ENCODE measurements at places on chromosomes 13 and 19.

DNA sequence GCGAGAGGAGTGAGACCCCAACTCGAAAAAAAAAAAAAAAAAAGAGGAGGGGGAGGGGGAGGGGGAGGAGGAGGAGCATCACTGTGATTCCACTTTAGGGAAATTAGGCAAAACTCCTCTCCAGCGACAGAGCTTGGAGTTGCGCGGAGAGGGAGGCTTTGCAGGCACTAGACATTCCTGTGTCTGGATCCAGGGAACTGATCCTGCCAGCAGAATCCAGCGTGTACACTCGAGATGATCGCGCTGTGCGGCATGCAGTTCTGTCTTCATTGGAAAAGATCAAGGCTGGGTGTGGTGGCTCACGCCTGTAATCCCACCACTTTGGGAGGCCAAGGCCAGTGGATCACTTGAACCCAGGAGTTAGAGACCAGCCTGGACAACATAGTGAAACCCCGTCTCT, 29.6 kb upstream of the KLF2 start:
- DNase-seq = no peak

- no peak for DNase-seq
Measured at GRCh38 chr13:47903836-47904235, 97.2 kb downstream of the SUCLA2 start.

- DNase-seq = no peak
Measured at GRCh38 chr13:32587811-32588170, 1.5 kb downstream of the PDS5B start.

GRCh38 chr13:92143766-92144165, 745.3 kb downstream of the GPC5 start:
- DNase-seq = no peak

DNA sequence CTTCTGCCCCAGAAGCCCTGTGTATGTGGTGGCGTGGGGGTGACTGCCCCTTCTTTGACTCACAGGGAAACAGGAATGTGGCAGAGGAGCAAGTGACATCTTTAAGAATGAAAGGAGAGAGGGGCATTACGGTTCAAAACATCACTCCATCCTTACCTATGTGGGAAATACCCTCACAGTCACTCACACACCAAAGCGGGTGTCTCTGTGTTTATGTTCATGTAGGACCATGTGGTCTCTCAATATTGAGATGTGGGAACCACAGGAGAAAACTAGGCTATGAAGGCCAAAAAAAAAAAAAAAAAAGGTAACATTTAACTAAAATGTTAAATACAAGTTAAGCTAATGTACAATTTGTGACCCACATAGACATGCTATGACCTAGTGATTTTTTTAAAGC, 153.6 kb upstream of the GPR12 start:
- no peak for DNase-seq

DNA sequence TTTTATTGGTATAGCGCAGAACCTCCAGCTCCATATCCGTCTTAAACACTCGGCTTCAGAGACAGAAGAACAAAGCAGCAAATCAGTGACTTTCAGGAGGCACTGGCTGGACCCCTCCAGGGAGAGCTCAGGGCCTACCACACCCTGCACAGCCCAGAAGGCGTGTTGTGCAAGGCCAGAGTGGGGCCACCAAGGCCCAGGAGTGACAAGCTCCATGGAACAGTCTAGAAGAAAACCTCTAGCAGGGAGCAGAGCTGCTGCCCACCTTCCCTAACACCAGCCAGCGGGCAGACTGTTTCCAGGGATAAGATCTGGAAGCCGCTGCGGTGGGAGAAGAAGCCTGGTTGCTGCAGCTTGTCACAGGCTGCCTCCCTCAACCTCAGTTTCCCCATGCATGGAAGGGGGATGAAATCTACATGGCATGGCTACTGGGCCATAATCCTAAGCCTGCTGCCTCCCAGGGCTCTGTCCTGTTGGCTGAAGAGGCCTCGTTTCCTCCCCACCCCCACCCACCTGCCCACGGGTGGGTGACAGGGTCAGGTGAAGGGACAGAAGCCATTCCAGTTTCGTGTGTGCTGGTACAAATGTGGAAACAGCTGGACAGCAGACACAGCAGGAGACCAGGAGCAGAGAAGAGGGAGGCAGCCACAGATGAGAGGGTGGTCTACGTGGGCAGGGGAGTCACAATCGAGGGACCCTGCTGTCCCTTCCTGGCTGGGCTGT, 57.4 kb downstream of the PEPD start:
- no peak for DNase-seq

DNA sequence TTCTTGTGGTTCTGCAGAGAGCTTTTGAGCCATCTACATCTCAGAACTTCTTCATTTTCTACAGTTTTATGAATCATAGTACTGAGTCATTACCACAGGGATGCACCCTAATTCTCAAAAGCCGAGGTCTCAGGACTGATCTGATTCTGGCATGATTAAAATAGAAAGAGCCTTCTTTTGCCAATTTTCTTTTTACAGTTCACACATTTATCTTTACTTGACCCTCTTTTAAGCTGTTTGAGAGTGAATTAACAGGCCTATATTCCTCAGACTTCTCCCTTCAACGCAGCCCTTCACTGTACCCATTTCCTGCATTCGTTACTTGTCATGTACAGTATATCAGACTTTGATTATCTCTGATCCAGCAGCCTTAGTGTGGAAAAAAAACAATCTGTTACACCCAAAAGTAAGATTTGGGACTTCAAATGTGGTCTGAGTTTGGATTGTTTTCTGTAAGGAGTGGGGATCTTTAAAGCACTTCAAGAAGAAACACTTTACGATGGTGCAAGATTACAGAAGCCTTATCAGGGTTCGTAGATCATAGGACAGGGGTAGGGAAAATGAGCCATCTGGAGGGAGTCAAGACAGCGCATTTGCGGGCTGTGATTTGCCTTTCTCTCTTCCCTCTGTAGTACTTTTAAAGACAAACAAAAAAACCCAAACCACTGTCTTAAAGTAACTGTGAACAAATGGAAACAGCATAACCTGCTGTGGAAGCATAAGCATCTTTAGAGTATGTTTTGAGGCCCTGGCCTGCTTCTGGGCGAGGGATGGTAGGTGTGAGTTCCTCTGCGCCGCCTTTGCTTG, 15.3 kb upstream of the GPR183 start:
- DNase-seq = no peak

GRCh38 chr13:23868521-23868920, 20.7 kb downstream of the MIPEP start:
- no peak for DNase-seq

DNA sequence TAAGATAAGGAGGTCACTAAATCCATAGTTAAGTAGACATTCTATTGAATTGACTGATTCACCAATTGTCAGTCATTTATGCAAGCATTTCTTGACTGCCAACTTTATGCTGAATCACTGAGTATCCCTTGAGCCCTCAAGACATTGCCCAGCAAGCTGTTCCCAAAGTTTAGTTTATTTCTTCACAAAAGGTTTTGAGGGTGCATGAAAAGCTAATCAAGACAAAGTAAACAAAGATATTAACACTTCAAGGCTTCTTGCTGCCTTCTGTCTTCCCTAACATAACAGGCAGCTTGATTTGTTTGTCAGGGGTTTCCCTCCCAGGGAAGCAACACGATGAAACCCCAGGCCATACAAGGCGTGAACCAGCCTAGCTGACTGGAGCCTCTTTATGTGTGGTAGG, 374.4 kb downstream of the SPRY2 start:
- no peak for DNase-seq

GRCh38 chr19:46471811-46472543, 614 bp upstream of the PNMA8A start:
- DNase-seq = no peak

DNA sequence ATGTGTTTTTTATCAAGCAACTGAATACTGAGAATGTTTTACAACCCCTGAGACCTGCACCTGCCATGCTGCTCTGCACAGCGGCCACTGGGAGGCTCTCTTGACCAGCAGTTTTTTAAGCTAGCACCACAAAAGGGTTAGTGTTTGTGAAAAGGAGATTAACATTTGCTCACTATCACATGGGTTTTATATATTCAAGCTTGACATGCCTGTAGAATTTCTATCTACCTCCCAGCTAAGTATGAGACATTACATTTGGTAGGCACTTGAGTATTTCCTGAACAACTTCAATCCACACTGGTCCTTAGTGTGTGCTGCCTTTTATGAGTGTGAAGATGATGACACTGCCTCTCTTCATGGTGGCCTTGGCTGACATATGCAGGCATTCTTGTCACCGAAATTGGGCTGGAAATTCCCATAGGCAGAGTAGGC, 1238.9 kb downstream of the UQCRFS1 start:
- peak; percentile 50 for DNase-seq

GRCh38 chr13:73751290-73751689, 382.9 kb downstream of the KLF12 start:
- no peak for DNase-seq

- no peak for DNase-seq
Measured at GRCh38 chr13:88294368-88294767, 623.2 kb downstream of the SLITRK5 start.

- DNase-seq = peak; percentile 79
Measured at GRCh38 chr19:6459262-6460098, at the start of gene SLC25A23. TSS of gene SLC25A23 (minus strand) at chr19:6459792. CDS start at chr19:6459628, 164 bp downstream.

- DNase-seq = no peak
Measured at GRCh38 chr13:44459674-44460073, 86.0 kb downstream of the SERP2 start.

DNA sequence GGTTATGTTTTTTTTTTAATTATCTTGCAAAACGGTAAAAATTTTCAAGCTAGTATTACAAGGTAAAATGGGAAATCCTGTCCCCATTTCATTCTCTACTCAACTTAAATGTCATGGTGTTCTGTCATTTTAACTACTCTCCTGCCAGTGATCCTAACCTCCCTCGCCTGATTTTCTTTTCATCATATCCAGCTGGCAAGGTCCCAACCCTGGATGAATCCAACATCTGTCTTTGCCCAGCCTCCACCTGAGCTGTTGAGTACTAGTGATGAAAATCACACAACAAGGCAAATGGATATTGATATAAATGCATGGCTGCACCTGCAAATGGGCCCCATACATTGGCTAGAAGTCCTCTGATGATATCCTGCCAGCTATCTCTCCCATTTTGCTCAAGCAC, 6.9 kb upstream of the CDK8 start:
- DNase-seq = no peak

GRCh38 chr13:25906191-25906661, 145.6 kb downstream of the SHISA2 start:
- DNase-seq = no peak

- no peak for DNase-seq
Measured at GRCh38 chr19:40277356-40278059, 7.6 kb downstream of the AKT2 start.

GRCh38 chr19:44303320-44303719, 1.5 kb downstream of the ZNF235 start:
- DNase-seq = no peak

- DNase-seq = no peak
Measured at GRCh38 chr13:29441306-29441705, 154.2 kb downstream of the SLC7A1 start.

GRCh38 chr13:94112731-94113130, 366.8 kb downstream of the DCT start:
- DNase-seq = no peak

GRCh38 chr13:23359882-23360281, 73.6 kb downstream of the SACS start:
- DNase-seq = no peak

- DNase-seq = peak; percentile 23
Measured at GRCh38 chr19:46860846-46861690, at the start of gene ARHGAP35. TSS of gene ARHGAP35 (plus strand) at chr19:46860997. CDS start at chr19:46918676, 57,679 bp downstream.

GRCh38 chr13:109802936-109803335, 16.6 kb upstream of the IRS2 start:
- no peak for DNase-seq

GRCh38 chr19:38229585-38230073, 5.6 kb upstream of the DPF1 start:
- DNase-seq = peak; percentile 96

GRCh38 chr19:53085496-53085895, 17.7 kb downstream of the ZNF160 start:
- no peak for DNase-seq

- DNase-seq = no peak
Measured at GRCh38 chr13:114100446-114101357, 31.7 kb downstream of the RASA3 start.

DNA sequence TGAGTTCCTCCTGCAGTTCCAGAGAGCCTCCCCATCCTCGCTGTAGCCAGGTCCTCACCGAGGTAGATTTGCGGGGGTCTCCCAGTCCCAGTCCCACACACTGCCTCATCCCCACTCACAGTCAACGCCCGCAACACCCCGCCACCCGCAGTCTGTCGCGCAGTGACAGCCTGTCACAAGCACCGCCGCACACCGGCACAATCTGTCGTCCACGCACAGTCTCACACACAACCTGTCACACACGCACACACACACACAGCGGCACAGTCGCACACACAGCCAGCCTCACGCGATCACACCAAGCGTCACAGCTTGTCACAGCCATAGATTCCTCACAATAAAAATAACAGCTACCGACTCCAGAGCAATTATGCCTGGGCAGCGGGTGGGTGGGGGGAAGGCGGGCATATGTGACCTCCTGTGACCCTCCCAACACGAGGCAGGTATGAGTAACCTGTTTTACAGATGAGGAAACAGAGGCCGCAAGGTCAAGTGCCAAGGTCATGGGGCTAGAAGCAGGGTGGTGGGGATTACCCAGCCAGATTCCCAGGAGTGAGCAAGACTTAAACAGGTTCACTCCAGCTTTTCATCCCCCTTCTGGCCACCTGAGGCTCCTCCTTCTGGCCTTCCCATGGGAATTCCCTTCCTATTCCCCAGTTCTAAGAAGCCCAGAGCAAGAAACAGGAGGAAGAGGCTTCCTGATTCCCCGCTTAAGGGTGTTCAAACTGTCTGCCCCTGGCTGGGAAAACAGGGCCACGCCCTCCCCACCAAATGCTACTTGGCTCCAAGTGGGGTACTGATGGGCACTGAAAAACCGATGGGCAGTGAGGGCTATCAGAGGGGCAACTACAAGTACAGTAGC, 13.9 kb downstream of the NFIX start:
- DNase-seq = no peak

- DNase-seq = no peak
Measured at GRCh38 chr13:31538067-31539042, 201.0 kb upstream of the RXFP2 start.

DNA sequence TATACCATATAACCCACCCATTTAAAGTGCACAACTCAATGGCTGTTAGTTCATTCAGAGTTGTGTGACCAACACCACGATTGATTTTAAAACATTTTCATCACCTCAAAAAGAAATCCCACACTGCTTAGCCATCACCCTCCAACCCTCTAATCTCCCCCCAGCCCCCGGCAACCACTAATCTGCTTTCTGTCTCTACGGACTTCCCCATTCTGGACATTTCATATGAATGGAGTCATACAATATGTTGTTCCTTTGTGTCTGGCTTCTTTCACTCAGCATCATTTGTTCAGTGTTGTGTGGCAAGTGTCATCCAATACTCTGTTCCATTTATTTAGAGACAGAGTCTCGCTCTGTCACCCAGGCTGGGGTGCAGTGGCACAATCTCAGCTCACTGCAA, 4.0 kb upstream of the PNMA8B start:
- no peak for DNase-seq

DNA sequence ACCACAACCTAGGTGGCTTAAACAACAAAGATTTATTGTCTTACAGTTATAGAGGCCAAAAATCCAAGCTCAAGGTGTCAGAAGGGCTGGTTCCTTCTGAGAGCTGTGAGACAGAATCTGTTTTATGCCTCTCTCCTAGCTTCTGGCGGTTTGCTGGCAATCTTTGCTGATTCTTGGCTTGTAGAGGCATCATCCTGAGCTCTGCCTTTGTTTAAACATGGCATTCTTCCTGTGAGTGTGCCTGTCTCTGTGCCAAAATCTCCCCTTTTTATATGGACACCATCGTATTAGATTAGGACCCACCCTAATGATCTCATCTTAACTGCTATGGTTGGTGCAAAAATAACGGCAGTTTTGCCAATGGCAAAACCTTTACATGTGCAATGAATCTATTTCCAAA, 169.1 kb downstream of the CACNA1A start:
- DNase-seq = no peak
